Endothelial cell (in vitro differentiated cells): ENCODE measurements at places on chromosomes 16 and 17.
A peak's percentile ranks its signal among the peaks of the same experiment; 100 is the strongest.

DNA sequence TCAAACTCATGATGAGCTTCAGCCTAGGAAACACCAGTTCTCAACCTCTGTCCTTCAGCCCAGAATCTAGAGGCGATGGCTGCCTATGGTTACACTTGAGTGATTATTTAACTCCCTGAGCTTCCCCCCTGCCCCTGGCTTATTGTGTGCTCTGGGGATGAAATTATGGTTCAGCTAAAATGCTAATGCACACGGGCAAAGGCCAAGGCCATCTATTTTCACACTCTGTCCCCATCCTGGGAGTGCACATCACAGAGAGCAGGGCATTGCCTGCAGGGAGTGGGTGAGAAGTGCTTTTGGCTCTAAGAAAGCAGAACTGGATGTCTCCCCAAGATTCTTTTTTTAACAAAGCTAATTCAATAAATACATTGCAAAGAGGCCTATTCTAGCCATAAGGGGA lies 21.6 kb upstream of the CACNG5 start:
- DNase-seq, result no peak

GRCh38 chr16:9254863-9255262 lies 163.4 kb downstream of the HAPSTR1 start:
- DNase-seq, result no peak

DNA sequence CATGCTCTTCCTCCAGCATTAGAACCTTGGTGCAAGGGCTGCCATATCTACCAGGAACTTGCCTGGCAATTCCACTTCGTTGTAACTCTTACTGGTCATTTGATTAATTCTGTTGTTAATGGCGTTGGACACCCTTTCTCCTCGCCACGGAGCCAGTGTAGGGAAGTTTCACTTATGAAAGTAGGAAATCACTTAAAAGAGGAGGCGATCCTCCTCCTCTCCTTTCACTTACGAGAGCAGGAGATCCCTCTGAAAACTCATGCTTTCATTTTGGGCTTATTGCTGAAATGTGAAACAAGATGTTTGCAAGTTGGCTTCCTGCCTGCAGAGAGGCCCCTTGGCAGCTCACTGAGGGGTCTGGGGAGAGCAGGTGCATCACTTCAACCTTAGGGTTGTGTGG lies 226.0 kb downstream of the SNX29 start:
- DNase-seq, result no peak

- DNase-seq, result peak; percentile 43
These were observed 43.4 kb downstream of the TAOK1 start for GRCh38 chr17:29433541-29433940.

GRCh38 chr16:51407921-51408320 lies 256.9 kb upstream of the SALL1 start:
- no peak for DNase-seq

GRCh38 chr17:3030096-3030495 lies 33.3 kb downstream of the OR1D5 start:
- no peak for DNase-seq

- DNase-seq, result no peak
These were observed 467.5 kb upstream of the C16orf82 start for GRCh38 chr16:26598998-26599784.
